ENCODE measurements at places on chromosomes 16 and 17.
A peak's percentile ranks its signal among the peaks of the same experiment; 100 is the strongest.

DNA sequence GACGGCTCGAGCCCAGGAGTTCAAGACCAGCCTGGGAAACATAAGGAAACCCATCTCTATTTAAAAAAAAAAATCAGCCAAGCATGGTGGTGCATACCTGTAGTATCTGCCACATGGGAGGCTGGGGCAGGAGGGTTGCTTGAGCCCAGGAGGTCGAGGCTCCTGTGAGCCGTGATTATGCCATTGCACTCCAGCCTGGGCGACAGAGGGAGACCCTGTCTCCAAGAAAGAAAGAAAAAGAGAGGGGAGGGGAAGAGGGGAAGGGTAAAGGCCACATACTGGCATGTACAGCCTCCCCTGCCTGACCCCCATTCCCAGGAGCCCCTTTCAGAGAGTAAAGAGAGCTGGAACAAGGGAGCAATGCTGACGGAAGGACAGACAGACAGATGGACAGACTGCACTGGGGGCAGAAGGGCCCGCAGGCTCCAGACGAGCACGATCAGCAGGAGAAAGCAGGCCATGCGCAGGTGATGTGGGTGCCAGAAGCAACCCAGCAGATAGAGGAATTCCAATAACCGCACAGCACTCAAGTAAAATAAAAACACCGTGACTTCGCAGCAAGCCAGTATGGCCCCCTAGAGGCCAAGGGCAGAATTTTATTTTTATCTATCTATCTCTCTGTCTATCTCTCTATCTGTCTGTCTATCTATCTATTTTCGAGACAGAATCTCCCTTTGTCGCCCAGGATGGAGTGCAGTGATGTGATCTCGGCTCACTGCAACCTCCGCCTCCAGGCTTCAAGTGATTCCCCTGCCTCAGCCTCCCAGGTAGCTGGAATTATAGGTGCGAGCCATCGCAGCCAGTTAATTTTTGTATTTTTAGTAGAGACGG, 27.1 kb upstream of the SNN start:
- peak; percentile 42 for DNase-seq

DNA sequence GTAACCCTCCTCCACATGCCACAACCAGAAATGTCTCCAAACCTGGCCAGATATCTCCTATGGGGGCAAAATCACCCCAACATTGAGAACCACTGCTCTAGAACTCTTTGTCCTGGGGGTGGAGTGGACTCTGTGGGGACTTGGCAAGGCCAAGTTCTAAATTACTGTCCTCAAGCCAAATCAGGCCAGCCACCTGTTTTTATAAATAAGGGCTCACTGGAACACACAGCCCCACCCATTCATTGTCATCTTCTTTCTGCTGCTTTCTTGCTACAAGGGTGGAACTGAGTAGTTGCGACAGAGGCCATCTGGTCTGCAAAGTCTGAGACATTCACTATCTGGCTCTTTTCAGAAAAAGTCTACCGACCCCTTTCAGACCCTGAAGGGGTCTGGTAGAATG, 26.8 kb upstream of the TMEM220 start:
- DNase-seq, result no peak

DNA sequence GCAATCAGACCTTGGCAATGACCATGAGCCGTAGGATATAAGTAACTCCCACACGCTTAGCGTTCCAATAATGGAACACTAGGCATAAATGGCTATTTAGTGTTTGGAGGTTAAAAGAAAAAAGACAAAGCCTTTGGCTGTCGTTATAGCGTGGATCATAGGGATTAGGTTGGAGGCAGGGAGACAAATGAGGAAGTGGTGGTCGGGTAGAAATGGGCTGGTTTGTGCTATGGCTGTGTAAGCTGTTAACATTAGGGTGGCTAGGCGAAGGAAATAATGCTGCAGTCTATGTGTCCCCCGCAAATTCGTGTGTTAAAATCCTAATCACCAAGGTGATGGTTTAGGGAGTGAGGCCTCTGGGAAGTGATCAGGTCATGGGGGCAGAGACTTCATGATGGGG, 120.4 kb upstream of the IRX6 start:
- DNase-seq, result no peak

- DNase-seq, result no peak
Measured at GRCh38 chr16:87333101-87333500, 15.9 kb upstream of the C16orf95 start.

GRCh38 chr16:22092143-22092933, at the start of gene VWA3A:
Gene VWA3A, plus strand, starts transcription at chr16:22092541. Its CDS starts 97 bp downstream, at chr16:22092638.
- no peak for DNase-seq

- no peak for DNase-seq
Measured at GRCh38 chr16:1637526-1637925, 25.4 kb downstream of the CRAMP1 start.

DNA sequence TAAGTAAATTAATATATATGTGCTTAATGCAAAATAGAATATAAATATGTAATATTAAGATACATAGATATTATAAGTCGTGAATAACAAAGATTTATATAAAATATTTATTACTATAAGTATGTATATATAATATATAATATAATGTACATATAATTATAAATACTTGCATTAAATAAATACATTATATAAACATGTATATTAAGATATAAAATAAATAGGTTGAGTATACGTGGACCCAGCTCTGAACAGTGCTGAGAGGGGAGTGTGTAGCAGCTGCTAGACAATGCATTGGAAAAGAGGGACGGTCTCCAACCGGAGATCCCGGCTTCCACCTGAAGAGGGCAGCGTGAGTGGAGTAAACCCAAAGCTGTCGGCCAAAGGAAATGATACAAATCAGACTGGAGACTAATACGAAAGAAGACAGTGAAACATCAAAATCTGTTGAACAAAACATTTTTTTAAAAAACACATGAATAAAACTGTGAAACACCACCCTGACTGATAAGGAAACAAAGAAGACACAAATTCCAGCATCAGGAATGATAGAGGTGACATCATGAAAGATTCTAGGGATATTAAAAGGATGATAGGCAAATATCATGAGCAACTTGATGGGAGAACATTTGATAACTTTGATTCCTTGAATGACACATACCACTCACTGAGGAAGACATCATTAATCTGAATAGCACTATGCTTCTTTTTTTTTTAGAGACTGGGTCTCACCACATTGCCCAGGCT, 125.4 kb upstream of the CHMP6 start:
- peak; percentile 72 for DNase-seq

DNA sequence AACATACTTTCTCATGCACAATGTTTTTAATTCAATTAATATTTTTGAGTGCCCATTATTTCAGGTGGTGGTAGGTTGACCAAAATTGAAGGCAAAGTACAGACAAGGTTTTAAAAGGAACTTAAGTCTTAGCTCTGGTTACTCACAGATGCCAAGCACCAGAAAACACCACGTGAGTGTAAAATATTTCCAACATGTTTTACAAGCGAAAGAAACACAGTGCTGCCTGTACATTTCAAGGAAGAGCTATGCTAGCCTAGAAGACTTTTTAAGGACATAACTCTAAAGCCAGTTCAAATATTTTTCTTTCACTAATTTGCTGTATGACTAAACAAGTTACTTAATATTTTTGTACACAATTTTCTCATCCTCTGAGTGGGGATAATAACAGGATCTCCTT, 736.4 kb upstream of the GOT2 start:
- DNase-seq, result no peak

GRCh38 chr16:55576384-55576783, 9.9 kb downstream of the CAPNS2 start:
- DNase-seq, result no peak

GRCh38 chr16:22789281-22789945, 24.5 kb upstream of the HS3ST2 start:
- DNase-seq, result no peak

DNA sequence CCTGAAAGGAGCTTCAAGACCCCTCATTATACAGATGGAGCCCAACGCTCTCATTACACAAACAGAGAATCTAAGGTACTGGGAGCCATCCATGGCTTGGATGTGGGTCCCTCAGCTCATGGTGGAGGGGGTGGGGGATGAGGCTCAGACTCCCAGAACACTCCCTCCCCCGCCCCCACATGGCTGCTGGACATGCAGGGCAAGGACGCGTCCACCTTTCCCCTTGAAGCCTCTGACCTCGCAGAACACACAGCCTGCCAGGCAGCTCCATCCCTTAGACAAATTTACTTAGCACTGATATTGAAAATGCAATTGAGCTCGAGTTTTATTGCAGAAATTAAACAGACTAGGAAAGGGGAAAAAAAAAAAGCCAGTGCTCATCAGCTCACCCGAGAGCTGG, 203.9 kb downstream of the ZNF423 start:
- DNase-seq, result no peak

Data from stimulated activated CD4-positive, alpha-beta T cell treated with anti-CD3 and anti-CD28 coated beads, Interleukin-4, amount 100 ng/mL, for 24 hours (primary cell).